ENCODE measurements at places on chromosomes 5 and 9.

DNA sequence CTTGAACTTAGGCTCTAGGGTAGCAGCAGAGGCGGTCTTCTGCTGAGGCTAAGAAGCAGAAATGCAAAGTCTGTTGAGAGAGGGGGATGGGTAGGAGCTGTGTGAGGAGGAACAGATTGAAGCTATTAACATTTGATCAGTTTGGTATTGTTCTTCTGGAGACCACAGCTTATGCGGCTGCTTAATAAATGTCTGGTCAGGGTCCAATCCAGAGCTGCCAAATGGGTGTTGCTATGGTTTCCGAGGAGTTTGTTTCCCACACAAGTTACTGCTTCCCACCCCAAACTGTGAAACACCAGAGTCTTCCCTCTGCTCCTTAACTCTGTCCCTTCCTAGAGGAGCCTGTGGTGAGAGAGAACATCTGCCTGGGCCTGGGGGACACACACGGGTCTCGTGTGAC is 142.2 kb upstream of the KLF4 start:
- DNase-seq = no peak

DNA sequence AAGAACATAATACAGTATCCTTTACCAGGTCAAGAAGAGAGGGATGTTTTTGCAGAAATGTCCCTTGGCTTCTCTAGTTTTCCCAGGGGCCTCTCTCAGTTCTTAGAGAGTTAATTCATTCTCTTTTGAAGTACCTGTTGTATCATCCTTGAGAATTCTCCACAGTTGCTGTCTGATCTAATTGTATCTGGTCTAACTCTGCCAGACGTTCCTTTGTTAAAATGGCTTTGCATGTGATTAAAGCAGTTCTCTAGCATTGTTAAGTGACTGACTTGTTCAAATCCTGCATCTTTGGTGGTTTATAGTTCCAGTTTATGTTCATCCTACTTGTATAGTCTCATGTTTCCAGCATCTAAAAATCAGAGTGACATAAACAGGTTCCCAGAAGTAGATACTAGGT is 65.0 kb downstream of the KIAA1958 start:
- DNase-seq = no peak

GRCh38 chr5:126450907-126451306 is 27.7 kb downstream of the GRAMD2B start:
- no peak for DNase-seq

- no peak for DNase-seq
These were observed 3.9 kb upstream of the C5orf58 start for GRCh38 chr5:170228762-170229435.

GRCh38 chr9:76218886-76219445 is 175.3 kb downstream of the RFK start:
- peak; percentile 54 for DNase-seq

- no peak for DNase-seq
These were observed 589.1 kb downstream of the ZNF608 start for GRCh38 chr5:124157320-124157719.

GRCh38 chr5:32711681-32712480 is 760 bp downstream of the NPR3 start:
- no peak for DNase-seq

GRCh38 chr5:163509291-163509951 is 4.0 kb downstream of the MAT2B start:
- no peak for DNase-seq

Measured in urothelium cell line (cell line).